NCI-H1105 treated with DMSO at 0.1 percent for 48 hours (cell line): ENCODE measurements at places on chromosomes 12 and 14.

DNA sequence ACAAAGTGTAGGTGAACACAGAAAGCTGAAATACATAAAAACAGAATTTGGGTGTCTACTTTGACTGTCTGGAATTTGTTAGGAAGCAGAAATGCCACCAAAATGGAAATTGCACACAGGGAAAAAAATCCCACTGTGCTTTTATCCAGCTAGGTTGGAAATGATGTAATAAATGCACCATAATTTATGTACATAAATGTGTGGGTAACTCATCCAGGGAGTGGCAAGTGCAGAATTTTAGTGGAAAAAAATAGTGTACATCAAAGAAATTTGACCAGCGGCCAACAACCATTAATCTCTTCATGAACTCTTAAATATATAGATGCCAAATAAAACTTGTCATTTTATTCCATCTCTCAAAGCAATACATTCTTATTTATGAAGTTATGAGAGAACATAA, 105.6 kb downstream of the LLPH start:
- DNase-seq = no peak

DNA sequence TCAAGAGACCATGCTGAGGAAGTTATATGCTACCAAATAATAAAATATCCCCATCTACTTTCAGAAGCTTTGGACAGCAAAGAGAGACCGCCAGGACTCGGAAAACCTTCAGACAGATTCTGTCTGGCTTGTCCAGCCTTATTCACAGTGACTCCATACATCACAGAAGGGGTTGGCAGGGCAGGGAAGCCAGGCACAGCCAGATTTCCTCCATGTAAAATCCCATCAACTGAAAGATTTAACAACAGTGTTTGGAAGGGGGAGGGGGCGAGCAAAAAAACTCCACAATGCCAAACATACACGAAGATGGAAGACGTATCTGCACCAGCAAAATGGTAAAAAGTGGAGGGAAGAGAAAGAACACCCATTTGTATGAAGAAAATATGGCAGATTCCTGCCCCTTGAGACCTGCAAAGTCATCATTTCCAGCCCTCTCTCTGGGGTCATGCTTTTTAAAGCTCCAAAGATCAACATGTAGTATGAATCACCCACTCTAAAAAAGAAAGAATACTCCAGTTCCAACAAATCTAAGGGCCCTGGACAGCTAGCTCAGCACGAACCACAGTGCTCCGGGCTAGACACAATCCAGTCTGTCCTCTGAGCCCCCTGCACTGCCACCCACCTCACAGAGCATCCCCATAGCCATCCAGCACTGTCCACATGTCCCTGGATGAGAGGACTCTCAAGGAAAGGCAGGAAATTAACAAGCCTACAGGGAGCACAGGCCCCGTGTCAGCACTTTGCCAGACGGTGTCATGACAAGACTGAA, 116.4 kb downstream of the DICER1 start:
- no peak for DNase-seq

- no peak for DNase-seq
These were observed 572 bp downstream of the RAN start for GRCh38 chr12:130872179-130873096.

- no peak for DNase-seq
These were observed 17.8 kb downstream of the UTP20 start for GRCh38 chr12:101297661-101298060.

DNA sequence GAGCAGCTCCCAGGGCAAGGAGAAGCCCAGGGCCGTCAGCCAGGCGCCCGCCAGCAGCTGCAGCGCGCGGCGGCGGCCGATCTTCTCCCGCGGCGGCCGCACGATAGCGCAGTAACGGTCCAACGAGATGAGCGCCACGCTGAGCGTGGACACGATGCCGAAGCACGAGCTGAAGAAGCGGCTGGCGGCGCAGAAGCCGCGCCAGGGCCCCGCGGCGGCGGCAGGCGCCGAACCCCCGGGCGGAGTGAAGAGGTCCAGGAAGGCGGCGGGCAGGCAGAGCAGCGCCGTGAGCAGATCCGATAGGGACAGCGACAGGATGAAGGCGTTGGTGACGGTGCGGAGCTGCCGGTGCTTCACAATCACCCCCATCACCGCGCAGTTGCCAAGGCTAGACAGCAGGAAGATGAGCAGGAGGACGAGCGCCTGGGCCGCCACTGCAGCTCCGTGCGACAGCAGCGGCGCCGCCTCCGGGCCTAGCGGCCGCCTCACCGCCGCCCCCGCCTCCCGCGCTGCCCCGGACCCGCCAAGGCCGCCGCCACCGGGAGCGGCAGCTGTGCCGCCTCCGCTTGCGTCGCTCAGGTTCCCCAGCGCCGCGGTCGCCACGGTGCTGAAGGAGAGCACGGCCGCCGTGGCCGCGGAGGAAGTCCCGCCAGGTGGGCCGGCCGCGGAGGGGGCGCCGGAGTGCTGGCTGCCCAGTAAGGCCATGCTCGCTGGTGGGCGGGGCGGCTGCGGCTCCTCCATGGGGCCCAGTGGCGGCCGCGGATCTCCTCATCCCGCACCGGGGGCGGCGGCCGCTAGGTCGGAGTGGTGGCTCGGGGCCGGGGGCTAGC, 479 bp downstream of the GPR135 start:
- peak; percentile 68 for DNase-seq

DNA sequence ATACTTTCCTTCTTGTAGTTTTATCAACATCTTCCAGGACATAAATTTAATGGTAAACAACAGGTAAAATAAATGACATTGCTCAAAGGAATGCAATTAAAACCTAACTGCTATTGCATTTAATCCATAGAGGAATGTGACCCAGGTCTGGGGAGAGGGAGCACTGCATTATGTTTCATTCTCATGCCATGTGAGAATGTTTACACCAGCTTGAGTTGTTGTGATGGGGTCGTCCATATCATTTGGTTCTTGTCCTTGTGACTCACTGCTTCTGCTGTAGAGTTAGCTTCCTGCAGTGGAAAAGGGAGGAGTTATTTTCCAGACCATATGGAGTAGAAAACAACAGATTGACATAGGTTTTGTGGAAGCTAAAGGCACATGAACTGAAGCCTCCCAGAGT, 129.3 kb upstream of the PMCH start:
- no peak for DNase-seq

- DNase-seq = peak; percentile 77
These were observed 226.4 kb upstream of the CAND1 start for GRCh38 chr12:67042697-67043131.

- DNase-seq = no peak
These were observed 25.7 kb downstream of the TBC1D15 start for GRCh38 chr12:71865166-71865713.

GRCh38 chr12:70581208-70581607, 56.0 kb downstream of the PTPRB start:
- DNase-seq = no peak

DNA sequence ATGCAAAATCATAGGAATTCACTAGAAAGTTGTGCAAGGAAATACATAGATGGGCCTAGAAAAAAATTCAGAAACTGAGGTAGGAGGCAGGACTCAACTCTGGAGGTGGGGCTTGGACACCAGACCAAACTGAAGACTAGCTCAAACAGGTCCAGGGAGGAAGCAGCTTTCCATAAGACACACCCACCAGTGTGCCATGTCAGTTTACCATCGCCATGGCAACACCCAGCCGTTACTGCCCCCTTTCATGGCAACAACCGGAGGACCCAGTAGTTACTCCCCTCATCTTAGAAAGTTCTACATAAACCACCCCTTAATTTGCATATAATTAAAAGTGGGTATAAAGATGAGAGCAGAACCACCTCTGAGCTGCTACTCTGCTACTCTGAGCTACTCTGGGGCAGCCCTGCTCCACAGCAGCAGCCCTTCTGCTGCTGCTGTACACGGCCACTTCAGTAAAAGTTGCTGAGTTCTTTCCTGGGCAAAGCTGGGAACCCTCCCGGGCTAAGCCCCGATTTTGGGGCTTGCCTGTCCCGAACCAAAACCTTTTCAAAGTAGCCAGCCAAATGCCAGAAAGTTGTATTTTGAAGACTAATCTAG, 30.8 kb upstream of the NINJ2 start:
- DNase-seq = no peak

DNA sequence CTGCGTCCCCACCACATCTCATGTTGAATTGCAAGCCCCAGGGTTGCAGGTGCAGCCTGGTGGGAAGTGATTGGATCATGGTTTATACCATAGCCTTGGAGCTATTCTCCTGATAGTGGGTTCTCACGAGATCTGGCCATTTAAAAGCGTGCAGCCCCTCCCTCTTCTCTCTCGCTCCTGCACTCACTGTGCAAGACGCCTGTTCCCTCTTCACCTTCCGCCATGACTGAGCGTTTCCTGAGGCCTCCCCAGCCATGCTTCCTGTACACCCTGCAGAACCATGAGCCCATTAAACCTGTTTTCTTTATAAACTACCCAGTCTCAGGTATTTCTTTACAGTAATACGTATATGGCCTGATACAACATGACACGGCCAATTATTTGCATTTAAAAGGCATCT, 146.6 kb downstream of the RIMBP2 start:
- DNase-seq = no peak

DNA sequence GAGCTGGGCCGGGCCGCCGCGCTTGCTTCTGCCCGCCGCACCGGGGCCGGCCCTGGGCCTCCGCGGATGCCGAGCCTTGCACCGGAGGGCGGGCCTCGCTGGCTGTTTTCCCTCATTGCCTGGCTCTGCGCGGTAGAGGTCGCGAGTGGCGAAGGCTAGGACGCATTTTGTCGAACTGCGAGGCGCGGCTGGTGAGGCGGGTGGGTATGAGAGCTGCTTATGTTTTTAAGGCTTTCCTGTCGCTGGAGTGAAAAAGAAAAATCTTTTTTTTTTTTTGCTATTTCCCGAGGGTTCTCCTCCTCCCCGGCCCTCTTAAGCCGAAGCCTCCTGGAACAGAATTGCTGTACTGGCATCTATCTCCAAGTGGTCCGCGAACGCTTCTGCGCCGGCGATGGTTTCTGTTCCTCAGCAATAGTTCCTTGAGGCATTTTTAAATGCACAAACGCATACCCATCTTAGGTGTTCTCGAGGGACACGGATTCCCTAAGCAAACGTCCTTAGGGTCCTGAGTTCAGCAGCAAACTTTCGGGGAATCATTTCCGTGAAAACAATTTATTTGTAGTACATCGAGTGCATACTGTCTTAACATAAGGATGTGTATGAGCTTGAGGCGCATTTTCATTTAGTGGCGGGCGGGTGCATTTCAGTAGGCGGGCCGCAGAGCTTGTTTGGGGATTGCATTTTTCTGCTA, 631 bp downstream of the RESF1 start:
- DNase-seq = peak; percentile 74

DNA sequence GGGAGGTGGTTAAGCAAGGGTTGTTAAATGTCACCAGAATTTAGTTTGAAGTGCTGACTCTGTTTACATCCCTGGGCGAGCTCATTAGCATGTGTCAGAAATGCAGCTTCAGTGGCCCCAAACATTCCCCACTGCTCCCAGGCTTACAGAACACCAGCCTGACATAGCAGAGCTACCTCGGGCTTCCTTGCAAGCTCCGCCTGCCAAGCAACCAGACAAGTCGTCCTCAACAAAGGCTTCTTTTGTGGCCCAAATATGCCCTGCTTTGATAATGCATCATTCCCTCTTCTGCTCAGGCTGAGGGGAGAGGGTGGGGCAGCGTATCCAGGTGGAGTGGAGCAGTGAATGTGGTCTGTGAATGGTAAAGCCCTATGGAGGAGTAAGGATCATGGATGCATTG, 28.0 kb downstream of the ERH start:
- DNase-seq = no peak

- DNase-seq = no peak
These were observed 97.2 kb upstream of the SLC24A4 start for GRCh38 chr14:92225731-92226130.

DNA sequence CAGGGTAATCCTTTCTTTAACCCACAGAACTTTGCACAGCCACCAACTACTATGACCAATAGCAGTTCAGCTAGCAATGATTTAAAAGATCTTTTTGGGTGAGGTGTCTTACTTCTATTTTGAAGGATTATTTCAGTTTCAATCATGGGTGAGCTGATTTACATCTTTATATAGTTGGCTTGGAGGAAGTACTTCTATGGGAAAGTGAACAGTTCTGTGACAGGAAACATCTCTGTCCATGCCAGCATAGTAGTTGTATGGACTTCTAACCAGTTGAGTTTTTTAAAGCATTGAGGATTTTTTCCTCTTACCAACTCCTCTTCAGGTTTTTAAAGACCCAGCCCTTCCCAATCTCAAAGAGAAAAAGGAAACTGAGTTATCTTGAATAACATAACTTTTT, 17.8 kb upstream of the SLC17A8 start:
- DNase-seq = no peak

DNA sequence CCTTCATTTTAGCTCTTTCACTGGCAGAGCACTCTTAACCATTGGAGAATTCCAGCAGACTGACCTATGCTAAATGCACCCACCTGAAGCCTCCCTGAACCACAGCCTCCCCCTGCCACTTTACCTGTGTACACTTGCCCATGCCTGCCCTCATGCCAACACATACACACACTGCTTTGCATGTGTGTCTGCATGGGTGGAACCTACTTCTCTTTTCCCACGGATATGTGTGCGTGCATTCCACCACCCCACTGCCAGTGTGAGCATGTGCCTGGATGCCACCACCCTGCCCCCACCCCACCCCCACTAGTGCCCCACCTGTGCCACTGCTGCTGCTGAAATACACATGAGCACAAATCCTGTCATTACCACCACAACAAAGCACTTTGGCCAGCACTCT, 49.5 kb upstream of the EEA1 start:
- DNase-seq = no peak

DNA sequence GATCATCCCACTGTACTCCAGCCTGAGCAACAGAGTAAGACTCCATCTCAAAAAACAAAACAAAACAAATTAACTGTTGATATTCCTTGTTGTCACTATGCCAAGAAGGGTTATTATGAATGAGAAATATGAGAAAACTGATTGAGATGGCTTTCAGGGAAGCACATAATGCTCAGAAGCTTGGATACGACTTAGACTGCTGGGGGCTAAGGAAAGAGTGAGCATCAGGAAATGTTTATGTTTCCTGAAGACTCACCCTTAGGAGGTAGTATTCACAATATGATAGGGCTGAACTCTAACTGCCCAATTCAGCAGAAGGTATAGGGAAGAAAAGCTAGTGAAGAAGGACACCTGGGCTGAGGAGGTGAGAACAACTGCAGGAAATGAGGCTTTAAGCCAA, 6.3 kb downstream of the STYK1 start:
- DNase-seq = no peak
